Skin of body (tissue), 3 donors: ENCODE measurements at places on chromosomes 6 and 20. TPM values are rescaled to one million over a fixed set of nuclear protein-coding genes. Genes with fewer than 3 reads are reported as not detected.

GRCh38 chr6:38212579-38212978 lies 393.1 kb downstream of the ZFAND3 start:
- no peak for DNase-seq

DNA sequence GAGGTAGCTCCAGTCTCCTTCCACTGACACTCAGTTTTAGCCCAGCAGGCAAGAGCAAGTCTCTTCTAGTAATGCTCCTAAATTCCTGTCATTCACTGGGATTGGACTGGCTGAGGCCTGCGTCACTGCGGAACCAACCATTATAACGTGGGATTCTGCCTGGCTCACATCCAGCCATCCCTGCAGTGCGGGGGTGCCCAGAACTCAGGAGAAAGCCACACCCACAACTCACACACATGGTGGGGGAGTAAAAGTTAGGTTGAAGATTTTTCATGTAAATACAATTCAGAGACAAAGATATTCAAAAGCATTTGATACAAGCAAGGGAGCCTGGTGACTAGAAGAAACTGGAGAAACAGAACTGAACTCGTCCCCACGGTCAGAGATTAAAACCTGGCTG lies 504.0 kb upstream of the CDH4 start:
- no peak for DNase-seq

GRCh38 chr6:154606457-154606856 lies 96.0 kb upstream of the CNKSR3 start:
- DNase-seq, result no peak

DNA sequence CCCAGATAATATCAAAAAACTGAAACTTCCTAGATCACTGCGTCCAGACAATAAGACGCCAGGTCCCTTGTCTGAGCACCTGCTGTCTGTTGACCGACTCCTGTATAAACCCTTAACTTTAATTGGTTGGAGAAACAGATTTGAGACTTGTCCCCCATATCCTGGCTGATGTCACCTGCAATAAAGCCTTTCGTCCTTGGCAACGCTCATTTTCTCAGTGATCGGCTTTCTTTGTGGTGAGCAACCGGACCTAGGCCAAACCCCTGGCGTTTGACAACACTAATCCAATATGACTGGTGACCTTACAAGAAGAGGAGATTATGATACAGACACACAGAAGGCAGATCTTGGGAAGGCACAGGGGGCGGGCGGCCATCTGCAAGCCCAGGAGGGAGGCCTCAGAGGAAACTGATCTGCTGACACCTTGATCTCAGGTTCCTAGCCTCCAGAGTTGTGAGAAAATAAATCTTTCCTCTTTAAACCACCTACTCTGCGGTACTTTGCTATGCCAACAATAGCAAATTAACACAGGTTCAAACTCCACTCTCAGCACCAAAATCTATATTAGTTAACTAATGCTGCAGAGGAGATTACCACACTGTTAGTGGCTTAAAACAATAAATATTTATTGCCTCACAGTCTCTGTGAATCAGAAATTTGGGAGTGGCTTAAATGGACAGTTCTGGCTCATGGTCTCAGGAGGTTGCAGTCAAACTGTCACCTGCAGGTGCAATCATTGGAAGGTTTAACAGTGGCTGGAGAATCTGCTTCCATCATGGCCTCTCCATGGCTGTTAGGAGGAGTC lies 178.7 kb downstream of the OTOR start:
- DNase-seq, result no peak

CCM2L gene
- 3.0 TPM for total RNA-seq

PEX6 gene
- total RNA-seq, result 13.1 TPM

SNRPB gene
- 81.6 TPM for total RNA-seq

C6orf15 gene
- 4.7 TPM for total RNA-seq

ZNF451 gene
- 86.5 TPM for total RNA-seq

GABRR1 gene
- total RNA-seq, result 0.20 TPM

BTNL2 gene
- not detected for total RNA-seq

MOXD1 gene
- 15.6 TPM for total RNA-seq
